Activated CD8-positive, alpha-beta memory T cell treated with anti-CD3 and anti-CD28 coated beads for 48 hours (primary cell): ENCODE measurements at places on chromosomes 11 and 22.

DNA sequence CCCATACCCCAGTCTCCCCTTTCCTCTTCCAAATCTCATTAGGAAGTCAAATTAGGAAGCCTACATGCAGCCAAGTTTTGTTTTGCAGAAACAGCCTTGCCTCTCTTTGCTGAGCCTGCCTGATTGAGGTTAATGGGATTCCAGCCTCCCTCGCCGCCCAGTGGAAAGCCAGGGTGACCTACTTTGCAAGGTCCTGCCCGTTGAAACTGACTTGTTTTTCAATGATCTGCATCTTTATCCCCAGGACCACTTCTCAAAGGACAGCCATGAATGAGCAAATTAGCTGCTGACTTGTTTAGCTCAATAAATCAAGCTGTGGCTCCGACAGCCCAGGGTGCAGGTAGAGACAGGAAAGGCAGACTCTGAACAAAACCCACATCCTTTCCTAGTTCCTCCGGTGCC lies 110.4 kb downstream of the RRAS2 start:
- DNase-seq: no peak

GRCh38 chr11:2387266-2387987 lies 10.3 kb downstream of the CD81 start:
- DNase-seq: no peak

GRCh38 chr22:47630741-47631534 lies 868.5 kb downstream of the TBC1D22A start:
- no peak for DNase-seq

- no peak for DNase-seq
Observed at GRCh38 chr11:9530020-9530621, 43.3 kb upstream of the WEE1 start.

- DNase-seq: no peak
Observed at GRCh38 chr22:50734986-50735738, 2.8 kb upstream of the ACR start.

DNA sequence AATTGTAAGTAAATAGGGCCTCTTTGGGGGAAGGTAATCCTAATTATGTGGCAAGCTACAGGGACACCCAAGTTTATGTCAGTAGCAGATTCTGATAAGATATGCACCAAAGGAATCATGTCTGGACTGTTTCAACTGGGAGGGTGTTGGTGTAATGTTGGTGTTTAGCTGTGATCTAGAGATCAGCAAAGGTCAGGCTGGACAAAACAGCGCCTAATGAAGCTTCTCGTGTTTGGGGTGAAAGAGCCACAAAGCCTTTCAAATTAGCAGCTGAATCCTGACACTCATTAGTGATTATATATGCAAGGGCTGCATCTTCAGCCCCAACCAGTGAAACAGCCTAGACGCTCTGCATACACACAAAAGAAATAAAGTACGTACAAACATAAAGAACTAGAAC lies 106.3 kb downstream of the MPPED2 start:
- no peak for DNase-seq

GRCh38 chr11:81070948-81071347 lies 1630.1 kb upstream of the TENM4 start:
- DNase-seq: no peak

DNA sequence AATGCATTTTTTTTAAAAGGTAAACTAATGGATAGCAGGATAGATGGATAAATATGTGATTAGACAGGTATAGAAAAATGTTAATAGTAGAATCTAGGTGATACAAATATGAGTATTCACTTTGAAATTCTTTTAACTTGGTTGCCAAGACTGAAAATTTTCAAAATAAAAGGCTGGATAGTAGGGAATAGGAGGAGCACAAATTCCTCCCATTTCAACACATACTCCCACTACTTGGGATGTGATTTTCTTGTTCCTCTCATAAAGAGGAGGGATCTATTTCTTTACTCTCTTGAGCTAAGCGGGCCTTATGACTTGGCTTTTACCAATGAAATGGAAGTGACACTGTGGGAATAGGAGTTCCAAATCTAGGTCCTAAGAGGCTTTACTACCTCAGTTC lies 35.9 kb downstream of the PIK3C2A start:
- DNase-seq: no peak

GRCh38 chr11:18495703-18496102 lies 31.0 kb downstream of the TSG101 start:
- no peak for DNase-seq

DNA sequence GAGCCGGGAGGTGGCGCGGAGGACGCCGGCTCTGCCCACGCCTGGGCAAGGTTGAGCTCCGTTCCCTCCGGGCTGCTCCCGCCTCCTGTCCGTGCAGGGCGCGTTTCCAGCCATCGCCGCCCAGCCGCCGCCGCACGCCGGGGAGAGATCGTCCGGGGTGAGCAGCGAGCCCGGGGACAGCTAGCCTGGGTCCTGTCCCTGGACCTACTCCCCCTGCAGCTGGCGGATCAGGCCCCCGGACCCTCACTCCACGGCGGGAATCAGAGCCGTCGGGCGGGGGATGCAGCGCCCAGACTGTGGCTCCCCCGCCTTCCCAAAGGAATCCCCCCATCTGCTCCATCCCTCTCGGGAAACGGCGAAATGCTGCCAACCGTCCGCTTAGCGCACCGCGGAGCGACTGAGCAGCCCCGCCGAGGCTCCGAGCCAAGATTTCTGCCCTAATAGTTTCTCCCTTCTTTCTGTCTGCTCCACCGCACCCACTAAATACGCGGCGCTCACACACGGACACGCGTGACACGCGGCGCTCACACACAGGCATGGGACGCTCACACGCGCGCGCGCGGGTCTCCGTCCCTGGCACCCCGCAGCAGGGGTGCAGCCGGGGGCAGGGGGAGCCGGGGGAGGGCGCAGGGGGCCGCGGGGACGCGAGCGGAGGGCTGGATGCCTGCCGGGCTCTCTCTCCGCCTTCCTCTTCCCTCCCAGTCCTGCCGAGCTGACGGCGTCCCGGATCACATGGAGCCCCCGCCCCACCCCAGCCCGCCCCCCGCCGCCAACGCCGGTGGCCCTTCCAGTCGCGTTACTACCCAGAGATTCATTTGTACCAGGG lies at the start of gene KCNJ5:
TSS of gene KCNJ5 (plus strand) at position 814 of the 826 bp plus-strand sequence. CDS start 19,918 bp downstream, outside the sequence.
- no peak for DNase-seq

GRCh38 chr11:119375337-119376196 lies 5.9 kb downstream of the USP2 start:
- DNase-seq: no peak

DNA sequence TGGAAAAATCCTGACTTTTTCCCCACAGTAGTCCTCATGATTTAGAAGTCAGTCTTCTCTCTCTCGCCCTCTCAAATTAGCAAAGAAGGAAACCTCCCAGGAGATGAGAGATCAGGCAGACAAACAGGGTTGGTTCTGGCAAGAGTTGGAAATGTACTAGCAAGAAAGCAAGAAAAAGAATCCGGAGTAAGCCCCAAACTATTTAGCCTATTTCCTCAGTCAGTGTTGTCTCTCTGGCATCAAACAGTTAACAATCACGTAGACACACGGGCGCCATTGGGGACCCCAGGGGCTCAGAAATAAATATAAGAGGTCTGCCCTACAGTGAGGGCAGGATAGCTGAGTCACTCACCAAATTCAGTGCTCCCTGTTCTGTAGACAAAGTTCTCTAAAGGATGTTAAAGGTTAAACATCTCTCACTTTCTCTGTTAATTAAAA lies 4.7 kb downstream of the C11orf52 start:
- no peak for DNase-seq

DNA sequence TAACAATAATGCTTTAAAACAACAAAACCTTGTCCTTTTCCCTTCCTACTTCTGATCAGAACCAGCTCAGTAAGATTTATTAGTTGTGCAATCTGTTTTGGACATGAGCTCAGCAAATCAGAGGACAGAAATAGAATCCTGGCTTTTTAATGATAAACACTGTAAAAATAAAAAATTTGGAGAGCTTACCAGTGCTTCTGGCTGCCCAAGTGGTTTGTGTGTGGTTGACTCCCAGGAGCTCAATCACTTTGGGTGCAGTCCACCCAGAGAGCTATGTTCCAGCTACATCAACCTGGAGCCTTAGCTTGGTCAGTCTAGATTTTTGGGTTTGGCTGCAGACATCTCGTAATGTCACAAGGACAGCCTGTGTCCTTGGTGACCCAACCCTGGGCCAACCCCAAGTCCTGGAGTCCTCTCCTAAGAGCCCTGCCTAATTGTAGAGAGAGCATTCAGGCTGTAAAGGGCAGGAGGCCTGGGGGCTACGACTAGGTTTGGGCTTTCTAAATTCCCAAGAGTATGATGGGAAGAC lies 28.5 kb downstream of the CD44 start:
- DNase-seq: no peak

DNA sequence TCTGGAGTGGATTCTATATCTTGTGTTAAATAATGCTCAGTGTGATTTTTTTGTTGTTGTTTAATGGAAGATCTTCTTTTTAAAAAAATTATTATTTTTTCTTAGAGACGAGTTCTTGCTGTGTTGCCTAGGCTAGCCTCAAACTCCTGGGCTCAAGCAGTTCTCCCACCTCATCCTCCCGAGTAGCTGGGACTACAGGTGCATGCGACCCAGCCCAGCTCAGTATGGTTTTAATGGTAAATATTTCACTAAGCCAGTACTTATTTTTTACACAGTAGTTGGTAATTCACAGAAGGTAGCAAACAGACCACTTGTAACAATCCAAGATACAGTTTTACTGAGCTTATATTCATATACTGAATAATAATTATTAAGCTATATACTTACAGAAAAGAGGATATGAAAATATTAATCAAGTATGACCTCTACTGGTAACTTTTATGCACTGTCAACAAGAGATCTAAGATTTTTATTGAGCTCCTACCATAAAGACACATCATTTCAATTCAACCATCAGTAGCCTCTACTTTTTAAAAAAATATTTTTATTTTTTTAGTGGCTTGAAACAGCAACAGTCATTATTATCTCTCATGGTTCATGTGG lies 6.1 kb upstream of the CD59 start:
- no peak for DNase-seq

GRCh38 chr11:12024254-12024926 lies 16.0 kb upstream of the DKK3 start:
- no peak for DNase-seq

- no peak for DNase-seq
Observed at GRCh38 chr11:67695606-67696005, 21.2 kb upstream of the ALDH3B2 start.
